ENCODE measurements at places on chromosomes 3 and 15.
A peak's percentile ranks its signal among the peaks of the same experiment; 100 is the strongest.

DNA sequence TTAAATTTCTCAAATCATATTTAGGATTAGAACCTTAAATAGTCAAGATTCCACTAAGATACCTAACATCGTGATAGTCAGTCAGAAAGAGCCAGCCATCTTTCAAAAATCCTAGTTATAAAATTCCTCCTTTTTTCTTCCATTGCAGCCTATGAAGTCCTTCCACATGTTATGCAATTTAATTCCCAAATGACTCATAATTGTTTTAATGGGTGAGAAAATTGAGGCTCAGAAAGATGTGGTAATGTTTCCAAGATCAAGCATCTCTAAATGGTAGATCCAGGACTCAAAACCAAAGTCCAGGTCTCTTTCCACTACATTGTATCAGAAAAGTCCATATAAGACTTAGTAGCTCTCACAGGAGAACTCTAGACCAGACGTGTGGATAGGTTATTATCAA, 9.5 kb downstream of the CFAP44 start:
- no peak for DNase-seq

DNA sequence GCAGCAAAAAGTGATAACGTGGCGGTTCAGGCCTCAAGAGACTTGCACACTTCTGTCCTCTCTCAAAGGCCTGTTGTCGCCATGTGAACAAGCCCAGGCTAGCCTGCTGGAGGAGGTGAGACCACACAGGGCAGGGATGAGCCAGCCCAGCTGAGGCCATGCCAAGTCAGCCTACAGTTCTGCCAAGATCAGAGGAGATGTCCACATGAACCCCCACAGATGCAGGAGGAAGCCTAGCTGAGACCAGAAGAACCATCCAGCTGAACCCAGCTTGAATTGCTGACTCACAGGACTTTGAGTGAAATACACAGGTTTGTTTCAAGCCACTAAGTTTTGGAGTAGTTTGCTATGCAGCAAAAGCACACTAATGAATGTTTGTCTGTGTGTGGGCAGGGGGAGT, 50.3 kb upstream of the SEC13 start:
- DNase-seq = no peak

- DNase-seq = no peak
These were observed 28.4 kb downstream of the CCDC12 start for GRCh38 chr3:46947981-46948791.

DNA sequence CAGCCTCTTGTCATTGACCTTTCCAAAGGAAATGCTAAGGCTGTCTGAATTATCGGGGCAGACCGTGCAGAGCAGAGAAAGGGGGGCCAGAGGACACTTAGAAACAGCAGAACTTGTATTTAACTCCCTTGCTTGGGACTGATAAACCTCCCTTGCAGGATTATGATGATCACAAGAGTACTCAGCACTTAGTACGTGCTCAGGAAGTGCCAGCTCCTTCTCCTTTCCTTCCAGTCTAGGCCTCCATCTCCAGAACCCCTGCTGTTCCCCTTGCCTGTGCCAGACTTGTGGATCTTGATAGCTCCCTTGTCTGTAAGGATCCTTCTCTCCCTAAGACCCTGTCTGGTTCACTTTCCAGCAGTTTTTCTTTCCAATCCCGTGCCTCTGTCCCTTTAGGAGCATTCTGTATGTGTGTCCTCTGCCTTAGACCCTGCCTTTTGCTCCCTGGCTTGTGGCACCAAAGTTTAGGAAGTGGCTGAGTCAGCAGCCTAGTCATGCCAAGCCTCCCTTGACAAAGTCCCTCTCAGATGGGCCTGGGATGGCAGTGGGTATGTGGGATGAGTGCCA, 747 bp downstream of the SORD start:
- no peak for DNase-seq

DNA sequence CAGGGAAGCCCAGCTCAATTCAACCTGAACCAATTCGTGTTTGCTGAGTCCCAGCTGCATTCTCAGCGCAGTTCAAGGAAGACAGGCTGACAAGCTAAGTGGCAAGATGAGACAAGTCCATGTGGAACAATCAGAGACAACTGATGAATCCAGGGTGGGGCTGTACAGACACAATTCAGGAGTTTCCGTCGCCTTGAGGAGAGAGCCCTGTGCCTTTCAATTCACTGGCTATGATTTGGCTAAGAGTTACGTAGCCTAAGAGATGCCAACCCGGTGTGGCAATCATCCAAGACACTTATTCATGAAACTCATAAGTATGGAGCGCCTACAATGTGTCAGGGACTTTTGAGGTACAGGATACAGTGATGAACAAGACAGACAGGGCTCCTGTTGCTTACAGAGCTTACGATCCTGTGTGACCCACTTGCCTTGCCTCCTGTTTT, 15.5 kb upstream of the ZBED2 start:
- no peak for DNase-seq

DNA sequence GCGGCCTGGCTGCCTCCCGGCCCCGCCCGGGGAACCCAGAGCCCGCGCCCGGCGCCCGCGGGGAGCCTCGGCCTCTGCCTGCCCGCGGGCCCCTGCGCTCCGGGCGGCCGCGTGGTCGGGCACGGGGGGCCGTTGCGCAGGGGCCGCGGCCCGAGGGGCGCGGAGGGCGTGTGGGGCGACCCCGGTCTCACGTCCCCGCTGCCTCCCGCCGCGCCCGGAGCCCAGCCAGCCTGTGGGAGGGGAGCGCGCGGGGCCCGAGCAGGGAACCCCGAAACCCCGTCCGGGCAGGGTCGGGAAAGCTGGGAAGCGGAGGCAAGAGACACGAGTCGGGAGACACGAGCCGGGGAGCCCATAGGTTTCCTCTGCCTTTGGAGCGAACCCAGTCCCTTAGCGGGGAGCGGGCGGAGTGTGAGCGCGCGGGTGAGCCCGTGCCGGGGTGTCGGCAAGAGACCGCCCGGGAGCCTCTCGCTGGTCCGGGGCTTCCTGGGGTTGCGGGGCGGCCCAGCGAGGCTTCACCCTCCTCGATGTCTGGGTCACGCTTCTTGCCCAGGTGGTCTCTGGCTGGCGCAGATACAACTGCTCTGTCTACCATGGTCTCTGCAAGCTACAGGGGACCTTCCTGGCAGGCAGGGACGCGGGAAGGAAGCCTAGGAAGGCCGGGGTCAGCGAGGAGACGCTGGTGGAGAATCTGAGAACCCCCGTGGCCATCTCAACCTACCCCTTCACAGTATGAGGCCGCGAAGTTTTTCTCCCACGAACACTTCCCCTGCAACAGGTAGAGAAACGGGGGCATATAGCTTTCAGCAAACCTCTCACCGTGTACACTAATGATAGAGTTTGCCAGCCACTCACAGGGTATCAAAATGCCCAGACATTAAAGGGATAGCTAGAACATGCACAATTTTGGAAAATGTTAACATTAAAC, 586 bp downstream of the LRRK1 start:
- DNase-seq = no peak

DNA sequence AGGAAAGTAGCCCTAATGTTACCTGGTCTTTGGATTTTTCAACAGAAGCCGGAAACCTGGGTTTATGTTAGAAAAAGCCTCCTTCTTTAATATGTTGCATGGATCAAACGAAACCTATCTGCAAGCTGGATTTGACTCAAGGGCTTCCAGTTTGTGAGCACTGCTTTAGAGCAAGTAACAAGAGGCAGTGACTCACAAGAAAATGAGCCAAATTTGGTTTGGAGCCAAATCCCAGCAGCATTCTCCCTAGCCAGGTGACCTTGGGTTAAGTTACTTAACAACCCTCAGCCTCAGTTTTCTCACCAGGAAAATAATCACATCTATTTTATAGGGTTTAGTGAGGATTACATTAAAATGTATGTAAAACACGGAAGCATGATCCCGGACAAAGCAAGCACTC, 215.2 kb upstream of the PRICKLE2 start:
- DNase-seq = peak; percentile 55

DNA sequence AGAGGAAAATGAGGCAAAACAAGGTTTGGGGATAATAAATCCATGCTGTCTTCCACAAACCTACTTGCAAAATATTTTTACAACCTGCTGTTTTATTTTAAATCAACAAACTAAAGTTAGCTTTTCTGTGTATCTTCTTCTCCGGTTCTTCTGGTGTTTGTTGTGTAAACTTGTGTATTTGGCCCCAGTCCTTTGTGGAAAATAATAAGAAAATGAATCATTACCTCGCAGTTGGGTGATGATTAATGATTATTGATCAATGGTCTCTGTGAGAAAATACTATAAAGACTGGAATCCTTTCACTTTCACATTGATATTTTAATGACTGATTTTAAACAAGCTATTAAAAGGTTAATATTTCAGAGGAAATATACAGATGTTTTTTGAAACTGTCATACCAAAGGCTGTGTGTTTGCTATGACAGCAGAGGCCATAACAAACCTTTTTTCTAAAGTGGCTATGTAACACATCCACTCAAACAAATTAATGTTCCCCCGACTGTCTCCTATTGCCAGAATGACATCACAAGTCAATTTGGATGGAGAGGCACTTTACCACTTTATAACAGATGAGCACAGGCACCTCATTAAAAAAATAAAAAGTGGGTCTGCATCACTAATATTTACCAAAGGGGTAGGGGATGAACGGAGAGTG, 152.5 kb downstream of the MEX3B start:
- no peak for DNase-seq

All from fibroblast of skin of left biceps (primary cell).